ENCODE measurements at places on chromosomes 3 and 15.

DNA sequence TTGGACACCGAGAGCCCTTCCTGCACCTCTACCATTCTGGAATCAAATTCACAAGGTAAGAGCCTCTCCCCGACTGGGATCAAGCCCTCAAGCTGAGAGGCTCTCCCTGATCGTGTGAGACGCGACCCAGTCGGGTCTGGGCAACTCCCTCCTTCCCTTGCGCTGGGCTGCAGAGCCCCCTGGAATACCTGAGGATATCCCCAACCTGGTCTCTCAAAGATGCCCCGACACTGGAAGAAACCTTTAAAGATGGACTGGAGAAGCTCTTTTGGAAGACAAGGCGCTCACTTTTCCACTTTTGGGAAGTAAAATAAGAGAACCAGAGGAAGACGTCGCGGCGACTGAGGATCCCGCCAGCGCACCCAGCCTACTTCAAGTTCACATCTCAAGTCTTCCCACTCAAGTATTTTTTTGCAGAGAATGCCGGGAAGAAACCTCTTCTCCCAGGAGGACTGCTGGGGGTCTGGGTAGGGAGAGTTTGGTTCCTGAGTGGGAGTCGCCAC is 33.8 kb downstream of the ZIC4 start:
- DNase-seq = no peak

DNA sequence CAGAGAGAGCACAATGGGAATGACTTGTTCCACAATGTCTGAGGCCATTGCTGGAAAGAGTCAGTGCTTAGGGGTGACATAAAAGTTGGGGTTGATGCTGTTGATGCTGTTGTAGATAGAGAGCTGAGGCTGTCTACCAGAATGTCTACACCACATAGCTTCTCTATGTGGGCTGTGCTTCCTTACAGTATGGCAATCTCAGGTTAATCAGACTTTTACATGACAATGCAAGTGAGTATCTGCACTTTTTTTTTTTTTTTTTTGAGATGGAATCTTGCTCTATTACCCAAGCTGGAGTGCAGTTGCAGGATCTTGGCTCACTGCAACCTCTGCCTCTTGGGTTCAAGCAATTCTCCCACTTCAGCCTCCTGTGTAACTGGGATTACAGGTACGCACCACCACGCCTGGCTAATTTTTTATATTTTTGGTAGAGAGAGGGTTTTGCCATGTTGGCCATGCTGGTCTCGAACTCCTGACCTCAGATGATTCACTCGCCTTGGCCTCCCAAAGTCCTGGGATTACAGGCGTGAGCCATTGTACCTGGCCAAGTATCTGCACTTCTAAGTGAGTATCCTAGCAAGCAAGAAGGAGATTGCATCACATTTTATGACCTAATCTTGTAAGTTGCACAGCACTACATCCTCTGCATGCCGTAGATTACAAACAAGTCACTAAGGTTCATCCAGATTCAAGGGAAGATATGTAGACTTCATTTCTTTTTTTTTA is 28.7 kb downstream of the DLEC1 start:
- DNase-seq = no peak

- no peak for DNase-seq
These were observed 766.8 kb downstream of the TBL1XR1 start for GRCh38 chr3:176430244-176431037.

DNA sequence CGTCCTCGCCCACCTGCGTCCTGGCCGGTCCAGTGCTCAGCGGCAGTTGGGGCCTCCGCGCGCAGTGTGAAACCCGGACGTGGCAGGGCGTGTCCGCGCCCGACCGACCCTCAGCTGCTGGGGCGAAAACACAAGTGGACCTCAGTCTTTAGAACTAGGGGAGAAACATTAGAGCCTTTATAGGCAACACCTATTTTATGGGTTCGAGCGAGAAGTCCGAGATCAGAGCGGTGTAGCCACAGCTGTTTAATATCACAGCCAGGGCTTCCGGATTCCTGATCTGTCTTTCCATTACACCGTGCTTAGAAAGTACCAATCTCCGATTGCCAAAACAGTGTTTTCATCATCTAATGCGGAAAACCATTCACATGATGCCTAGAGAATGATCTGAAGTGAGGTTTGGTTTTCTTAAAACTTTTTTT is 506 bp downstream of the RAD51 start:
- no peak for DNase-seq

DNA sequence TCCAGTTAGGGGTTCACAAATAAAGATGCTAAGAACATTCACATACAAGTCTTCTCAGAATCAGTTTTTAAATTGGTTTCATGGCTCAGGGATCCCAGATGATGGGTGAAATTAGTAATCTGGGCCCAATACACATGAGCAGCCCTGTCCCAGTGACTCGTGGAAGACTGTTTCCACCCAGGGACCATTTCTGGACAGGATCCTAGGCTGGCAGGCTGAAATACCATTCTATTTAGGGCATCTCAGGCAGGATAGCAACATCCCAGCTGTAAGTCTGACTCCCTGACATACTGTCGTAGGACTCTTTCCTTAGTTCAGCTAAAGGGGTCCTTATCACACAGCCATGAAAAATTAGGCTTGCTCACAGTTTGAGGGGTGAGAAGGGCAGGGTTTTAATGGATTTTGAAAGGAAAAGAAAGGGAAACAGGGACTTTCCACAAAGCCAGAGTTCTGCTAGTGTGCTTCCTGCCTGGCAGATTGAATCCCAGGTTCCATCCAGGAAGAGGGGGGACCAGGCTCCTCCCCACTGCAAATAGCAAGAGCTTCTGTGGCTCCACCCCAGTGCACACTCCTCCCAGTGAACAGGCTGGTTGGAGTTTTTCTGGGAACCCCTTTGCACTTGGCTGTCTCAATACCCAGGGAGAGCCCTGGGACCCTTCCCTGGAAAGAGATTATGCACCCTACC is 41.3 kb upstream of the LYZL4 start:
- no peak for DNase-seq

All from naive thymus-derived CD8-positive, alpha-beta T cell (primary cell).